H7 (cell line): ENCODE measurements at places on chromosomes 11 and 22. TPM values are rescaled to one million over a fixed set of nuclear protein-coding genes. Genes with fewer than 3 reads are reported as not detected.

Gene APOA1
- total RNA-seq: 2.4 and 12.8 TPM in 2 replicates

Gene PNPLA3
- total RNA-seq: 10.7 and 15.0 TPM in 2 replicates

Gene PATE4
- total RNA-seq: not detected in 2 replicates

Gene FBLN1
- total RNA-seq: 126 and 132 TPM in 2 replicates

Gene CRYBB2
- 0.59 TPM in 1 of 2 replicates, not detected in the other for total RNA-seq

Gene AQP11
- total RNA-seq: 1.2 and 2.0 TPM in 2 replicates

Gene CTSW
- not detected in 2 replicates for total RNA-seq

Gene GRM5
- total RNA-seq: not detected in 2 replicates

Gene NRIP3
- total RNA-seq: 1.9 and 5.0 TPM in 2 replicates

Gene BCO2
- total RNA-seq: 0.48 and 1.5 TPM in 2 replicates

Gene TENM4
- 21.8 and 29.6 TPM in 2 replicates for total RNA-seq

Gene DDTL
- 3.5 and 4.2 TPM in 2 replicates for total RNA-seq

Gene RAG1
- total RNA-seq: 0.66 and 1.1 TPM in 2 replicates

Gene CST6
- 0.48 TPM in 1 of 2 replicates, not detected in the other for total RNA-seq

Gene SYT7
- 3.6 and 4.8 TPM in 2 replicates for total RNA-seq

Gene MS4A1
- total RNA-seq: not detected in 2 replicates

Gene POU2AF3
- total RNA-seq: 0.87 and 1.0 TPM in 2 replicates

Gene MS4A2
- total RNA-seq: not detected in 2 replicates

Gene FZD4
- total RNA-seq: 4.1 and 4.3 TPM in 2 replicates

Gene VSIG10L2
- total RNA-seq: not detected in 2 replicates

Gene TSSK2
- not detected in 2 replicates for total RNA-seq

Gene RFPL1
- 0.42 TPM in 1 of 2 replicates, not detected in the other for total RNA-seq

Gene SF1
- 66.5 and 80.0 TPM in 2 replicates for total RNA-seq

Gene KCNQ1OT1
- total RNA-seq: 0.83 and 1.9 TPM in 2 replicates

Gene TMEM218
- 22.7 and 31.9 TPM in 2 replicates for total RNA-seq

Gene APOBEC3F
- 1.1 and 3.5 TPM in 2 replicates for total RNA-seq

Gene TIGD3
- 0.35 and 0.70 TPM in 2 replicates for total RNA-seq

Gene OR4A47
- not detected in 2 replicates for total RNA-seq

Gene TMEM121B
- total RNA-seq: 2.2 and 2.3 TPM in 2 replicates

Gene P2RY2
- total RNA-seq: 0.11 and 0.35 TPM in 2 replicates

Gene NRXN2
- 0.85 and 1.9 TPM in 2 replicates for total RNA-seq

Gene ST14
- 4.5 and 4.7 TPM in 2 replicates for total RNA-seq

Gene CARNS1
- total RNA-seq: 0.07 and 0.17 TPM in 2 replicates

Gene LIF
- total RNA-seq: 0.41 and 0.59 TPM in 2 replicates

Gene CEP126
- 0.48 and 0.59 TPM in 2 replicates for total RNA-seq
